ENCODE measurements at places on chromosomes 4 and X.

- DNase-seq, result peak; percentile 45
Measured at GRCh38 chrX:97685753-97686152, 802.0 kb downstream of the RPA4 start.

- no peak for DNase-seq
Measured at GRCh38 chr4:16386711-16387320, 160.5 kb upstream of the TAPT1 start.

GRCh38 chr4:181908168-181908567, 335.0 kb upstream of the TENM3 start:
- DNase-seq, result no peak

GRCh38 chrX:6052111-6052745, 176.4 kb downstream of the NLGN4X start:
- no peak for DNase-seq

DNA sequence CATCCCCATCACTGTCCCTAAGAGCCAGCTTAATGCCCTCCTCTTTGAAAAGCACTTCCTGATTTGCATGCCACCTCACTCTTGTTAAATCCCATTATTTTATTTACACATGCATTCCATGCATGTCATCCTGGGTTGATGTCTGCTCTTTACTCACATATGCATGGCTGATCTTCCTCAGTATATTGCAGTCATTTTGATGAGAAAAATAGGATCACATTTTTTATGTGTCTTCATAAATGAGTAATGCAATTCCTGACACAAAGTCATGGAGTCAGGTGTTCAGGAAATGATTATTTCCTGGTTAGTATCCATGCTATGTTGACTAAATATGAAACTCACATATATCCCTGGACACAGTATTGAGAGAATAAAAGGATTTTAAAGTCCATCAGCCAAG, 204.7 kb downstream of the SLIT2 start:
- DNase-seq, result no peak

DNA sequence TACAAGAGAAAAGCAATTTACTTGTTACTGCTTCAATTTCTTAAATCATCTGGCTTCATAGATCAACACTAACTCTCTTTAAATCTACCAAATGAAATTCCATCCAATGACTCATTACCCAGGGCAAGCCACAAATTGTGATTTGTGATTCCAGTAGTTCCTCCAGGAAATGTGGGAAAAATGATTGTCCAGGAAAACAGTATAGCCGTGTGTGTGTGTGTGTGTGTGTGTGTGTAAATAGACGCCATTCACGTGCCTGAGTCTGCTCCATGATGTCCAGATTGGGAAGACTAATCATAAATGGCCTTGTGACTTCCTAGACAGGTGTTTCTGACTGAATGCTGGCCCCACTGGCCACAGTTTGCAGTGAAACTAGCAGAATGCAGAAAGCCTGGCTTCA, 121.3 kb downstream of the HS6ST2 start:
- DNase-seq, result peak; percentile 20

GRCh38 chr4:154807042-154807630, 26.1 kb downstream of the RBM46 start:
- no peak for DNase-seq

- DNase-seq, result no peak
Measured at GRCh38 chr4:87982036-87982435, 6.5 kb downstream of the SPP1 start.

DNA sequence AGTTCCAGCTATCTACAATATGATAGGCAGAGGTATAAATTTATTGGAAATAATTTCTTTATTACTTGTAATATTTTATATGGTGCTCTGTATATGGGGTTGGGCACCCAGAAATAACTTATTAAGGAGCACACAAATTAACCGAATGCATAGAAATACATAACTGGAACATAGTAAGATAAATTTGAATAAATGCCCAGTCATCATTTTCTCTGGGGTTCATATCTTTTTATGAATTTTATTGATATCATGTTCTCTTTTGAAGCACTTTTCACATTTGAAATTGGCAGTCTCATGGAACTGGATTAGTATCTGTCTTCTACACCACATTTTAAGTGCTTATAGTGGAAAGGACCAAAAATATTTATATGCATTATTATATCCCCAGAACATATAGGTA, 122.0 kb downstream of the PCDH7 start:
- DNase-seq, result no peak
